Gastroesophageal sphincter (tissue), 4 donors: ENCODE measurements at places on chromosomes 2 and 18.

DNA sequence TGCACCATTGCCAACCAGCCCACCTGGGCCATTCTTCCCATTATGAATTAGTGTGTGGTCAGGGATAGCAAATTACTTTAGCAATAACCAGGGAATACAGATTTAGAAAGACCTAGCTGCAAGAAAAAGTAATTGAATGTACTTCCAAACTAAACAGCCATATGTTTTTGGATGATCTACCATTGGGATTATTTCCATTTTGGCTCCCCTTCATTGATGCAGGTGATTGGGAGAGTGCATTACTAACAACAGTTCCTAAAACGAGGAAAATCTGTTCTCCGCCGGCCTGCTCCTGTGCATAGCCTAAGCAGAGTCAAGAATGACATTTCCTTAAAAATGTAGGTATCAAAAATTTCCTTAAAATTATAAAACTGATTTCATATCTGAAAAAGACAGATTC is 58.5 kb downstream of the MAIP1 start:
- ATAC-seq = no peak

DNA sequence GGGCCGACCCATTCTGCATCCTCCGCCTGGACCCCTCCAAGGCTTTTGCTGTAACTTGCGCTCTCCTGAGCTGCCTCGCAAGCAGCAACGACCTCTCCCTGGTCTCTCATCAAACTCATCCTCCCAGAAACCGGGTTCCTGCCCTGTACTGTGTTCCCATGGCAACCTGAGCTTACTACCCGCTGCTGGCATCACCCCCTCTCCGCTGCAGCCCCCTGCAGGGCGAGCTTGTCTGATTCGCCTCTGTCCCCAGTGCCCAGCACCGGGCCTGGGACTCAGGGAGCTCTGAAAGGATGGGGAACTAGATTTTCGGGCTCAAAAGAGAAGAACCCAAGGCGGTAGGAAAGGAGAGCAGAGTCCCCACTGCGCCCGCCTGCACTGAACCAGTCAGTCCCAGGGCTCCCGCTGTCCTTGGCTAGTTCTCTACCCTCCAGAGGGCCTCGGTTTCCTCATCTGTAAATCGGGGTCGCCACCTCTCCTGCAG is 463 bp downstream of the HS1BP3 start:
- peak; percentile 2 for ATAC-seq

DNA sequence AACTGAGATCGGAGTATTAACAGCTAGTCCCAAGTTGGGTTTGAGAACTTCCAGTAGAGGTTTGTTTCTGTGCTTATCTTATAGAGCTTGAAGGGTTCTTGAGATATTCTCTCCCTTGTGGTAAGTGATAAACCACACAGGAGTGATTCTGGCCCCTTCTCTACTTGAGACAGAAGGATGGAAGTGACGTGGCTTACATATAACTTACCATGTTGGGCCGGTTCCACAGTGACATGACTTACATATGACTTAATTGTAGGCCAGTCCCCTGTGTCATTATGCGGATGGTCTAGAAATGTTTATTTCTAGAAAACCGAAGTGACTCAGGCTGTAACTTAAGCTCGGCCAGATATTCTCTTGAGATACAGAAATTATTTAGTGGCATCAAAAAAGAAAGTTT is 62.7 kb downstream of the TRAPPC12 start:
- ATAC-seq = no peak

DNA sequence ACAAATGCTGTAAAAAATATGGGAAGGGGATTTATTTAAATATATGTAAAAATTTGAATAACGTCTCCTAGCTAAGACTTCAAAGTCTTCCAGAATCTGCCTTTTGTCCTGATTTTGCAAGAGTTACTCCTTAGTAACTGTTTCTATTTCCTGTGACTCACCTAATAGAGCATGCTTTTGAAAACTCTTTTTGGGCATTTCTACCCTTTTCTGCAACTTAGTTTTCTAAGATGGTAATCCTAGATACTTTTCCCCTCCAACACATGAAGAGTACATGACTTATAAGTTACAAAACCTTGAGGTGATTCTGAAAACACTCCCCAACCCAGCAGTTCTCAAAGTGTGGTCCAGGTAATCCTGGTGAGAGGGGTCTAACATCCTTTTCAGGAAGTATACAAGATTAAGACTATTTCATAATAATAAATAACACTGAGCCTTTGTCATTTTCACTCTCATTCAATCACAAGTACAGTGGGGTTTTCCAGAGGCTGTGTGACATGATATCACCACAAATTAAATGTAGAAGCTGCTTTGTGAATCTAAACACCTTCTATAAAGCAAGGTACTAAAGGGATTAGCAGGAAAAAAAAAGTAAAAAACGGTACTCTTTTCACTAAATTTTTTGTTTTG is 31.9 kb downstream of the PPP4R3B start:
- ATAC-seq = no peak

GRCh38 chr2:24485197-24485596 is 5.9 kb upstream of the NCOA1 start:
- no peak for ATAC-seq
